Activated CD8-positive, alpha-beta memory T cell treated with anti-CD3 and anti-CD28 coated beads for 48 hours (primary cell): ENCODE measurements at places on chromosomes 2 and 18.

- no peak for DNase-seq
These were observed 4.6 kb downstream of the PPP1R7 start for GRCh38 chr2:241154915-241155314.

DNA sequence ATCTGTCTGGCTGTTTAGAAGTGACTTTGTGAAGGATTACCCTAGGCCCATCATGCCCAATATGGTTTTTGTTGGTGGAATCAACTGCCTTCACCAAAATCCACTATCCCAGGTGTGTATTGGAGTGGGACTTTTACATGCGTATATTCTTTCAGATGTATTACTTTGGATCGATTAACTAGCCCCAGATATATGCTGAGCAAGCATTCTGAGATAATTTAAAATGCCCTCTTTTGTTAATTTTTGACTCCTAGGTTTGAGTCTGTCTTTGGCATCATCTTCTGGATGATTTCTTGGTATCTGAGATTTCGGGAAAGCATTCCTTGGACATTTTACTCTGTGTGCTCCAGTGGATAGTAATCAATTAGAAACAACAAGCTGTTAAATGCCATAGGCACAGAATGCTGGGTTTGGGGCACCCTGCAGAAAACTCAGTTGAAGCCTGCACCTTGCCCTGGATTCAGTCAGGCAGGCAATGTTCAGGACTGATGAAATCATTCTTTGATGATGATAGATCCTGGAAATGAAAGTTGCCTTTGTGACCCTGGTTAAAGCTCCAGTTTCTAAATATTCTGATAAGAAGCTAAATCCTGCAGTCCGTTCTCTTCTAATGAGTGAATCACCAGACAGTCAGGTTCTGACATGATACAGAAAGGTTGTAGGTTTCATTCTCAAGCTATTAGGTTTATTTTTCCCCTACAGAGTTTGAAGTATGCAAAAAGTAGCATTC lies 1.1 kb downstream of the UGT1A1 start:
- no peak for DNase-seq

- DNase-seq = no peak
These were observed 31.3 kb downstream of the LANCL1 start for GRCh38 chr2:210445116-210445707.

GRCh38 chr2:236871500-236872001 lies 214.1 kb upstream of the COPS8 start:
- DNase-seq = no peak

GRCh38 chr2:215748446-215748845 lies 264.9 kb downstream of the MREG start:
- no peak for DNase-seq

- no peak for DNase-seq
These were observed 907 bp upstream of the SUCLG1 start for GRCh38 chr2:84459944-84460429.

DNA sequence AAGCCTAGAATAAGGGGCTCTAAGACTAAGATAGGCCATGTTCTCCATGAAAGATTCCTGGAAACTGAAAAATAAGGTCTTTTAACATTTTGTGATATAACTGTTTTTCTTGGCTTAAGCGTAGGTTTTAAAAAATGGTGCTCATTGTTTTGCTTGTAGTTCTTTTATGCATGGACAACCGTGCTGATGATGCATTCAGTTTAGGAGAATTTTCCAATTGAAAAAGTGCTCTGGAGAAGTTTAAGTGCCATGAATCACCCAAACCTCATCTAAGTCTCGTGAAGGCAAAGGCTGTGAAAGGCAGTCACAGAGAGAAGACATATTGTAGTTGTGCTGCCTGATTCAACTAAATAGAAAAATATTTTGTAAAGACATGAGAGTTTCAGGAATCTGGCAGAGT lies 111.8 kb upstream of the GAREM1 start:
- DNase-seq = no peak

DNA sequence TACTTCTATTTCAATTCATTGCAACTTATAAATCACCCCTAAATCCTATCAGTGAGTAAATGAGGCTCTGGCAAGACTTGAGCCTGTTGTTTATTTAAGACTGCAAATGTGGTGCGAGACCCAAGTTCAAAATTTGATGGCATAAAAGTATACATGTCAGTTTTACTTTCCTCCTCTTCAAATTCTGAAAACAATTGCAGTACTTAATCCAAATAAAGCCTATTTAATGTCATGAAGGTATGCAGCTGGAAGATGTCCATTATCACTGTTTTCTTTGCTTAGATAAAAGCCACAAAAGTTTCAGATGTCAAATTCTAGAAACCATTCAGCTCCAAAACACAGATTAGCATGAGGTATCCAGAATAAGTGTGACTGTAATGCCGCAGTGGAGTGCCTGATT lies 3.3 kb downstream of the APCDD1 start:
- DNase-seq = no peak

DNA sequence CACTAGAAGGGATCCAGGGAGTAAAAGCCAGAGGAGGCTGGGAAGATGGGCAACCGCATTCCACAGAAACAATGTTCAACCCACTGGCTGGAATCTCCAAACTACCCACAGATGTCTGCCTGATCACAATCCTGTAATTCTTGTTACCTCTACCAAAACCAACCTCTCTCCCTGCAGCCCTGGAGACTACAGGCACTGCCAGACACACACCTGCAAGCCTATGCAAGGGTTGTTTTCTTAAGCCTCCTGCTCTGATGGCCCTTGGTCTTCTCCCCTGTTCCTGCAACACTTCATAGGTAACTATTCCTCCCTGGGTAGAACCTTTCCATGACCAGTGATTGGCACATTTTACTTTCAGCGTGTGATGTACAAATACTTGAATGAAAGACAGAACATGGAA lies 21.9 kb downstream of the ST6GAL2 start:
- no peak for DNase-seq

- DNase-seq = no peak
These were observed 86.8 kb upstream of the TFPI start for GRCh38 chr2:187640926-187641510.

- DNase-seq = no peak
These were observed 21.2 kb upstream of the RPL37A start for GRCh38 chr2:216477283-216478035.

DNA sequence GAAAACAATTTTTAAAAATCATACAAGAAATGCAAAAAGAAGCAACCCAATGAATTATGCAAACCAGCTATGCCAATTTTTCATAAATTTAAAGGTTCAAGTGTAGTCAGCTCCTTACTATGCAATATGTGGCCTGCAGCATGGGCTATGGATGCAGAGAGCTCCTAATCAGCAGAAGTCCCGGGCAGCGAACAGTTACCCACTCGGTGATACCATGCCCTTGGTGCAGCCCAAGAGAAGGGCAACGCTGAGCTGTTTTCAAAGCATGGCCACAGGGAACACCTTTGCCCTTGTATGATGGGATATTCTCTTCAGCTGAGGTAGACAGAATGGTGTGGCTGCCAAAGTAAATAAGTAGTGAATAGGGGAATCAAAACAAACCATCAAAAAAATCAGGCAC lies 17.3 kb upstream of the ARL5A start:
- no peak for DNase-seq

DNA sequence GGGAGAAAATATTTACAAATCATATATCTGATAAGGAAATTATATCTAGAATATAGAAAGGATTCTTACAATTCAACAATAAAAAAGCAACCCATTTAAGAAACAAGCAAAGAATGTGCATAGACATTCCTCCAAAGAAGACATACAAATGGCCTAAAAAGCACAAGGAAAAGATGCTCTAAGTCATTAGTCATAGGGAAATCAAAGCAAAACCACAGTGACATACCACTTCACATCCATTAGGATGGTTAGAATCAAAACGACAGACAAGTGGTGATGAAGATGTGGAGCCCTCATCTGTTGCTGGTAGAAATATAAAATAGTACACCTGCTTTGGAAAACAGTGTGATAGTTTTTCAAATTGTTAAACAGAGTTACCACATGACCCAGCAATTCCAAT lies 48.2 kb downstream of the MAPRE2 start:
- DNase-seq = no peak

- no peak for DNase-seq
These were observed 1.7 kb upstream of the LBH start for GRCh38 chr2:30229596-30229995.

DNA sequence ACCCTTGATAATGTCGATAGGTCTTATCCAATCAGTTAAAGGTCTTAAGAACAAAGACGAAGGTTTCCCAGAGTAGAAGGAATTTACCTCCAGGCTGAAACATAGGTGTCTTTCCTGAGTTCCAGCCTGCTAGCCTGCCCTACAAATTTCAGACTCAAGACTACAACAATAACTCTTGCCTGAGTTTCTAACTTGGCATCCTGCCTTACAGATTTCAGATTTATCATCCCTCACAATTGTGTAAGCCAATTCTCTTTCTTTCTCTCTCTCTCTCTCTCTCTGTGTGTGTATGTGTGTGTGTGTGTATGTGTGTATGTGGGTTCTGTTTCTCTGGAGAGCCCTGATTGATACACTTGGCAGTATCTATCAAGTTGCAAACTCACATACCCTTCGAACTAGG lies 37.2 kb upstream of the B4GALT6 start:
- no peak for DNase-seq
